Jurkat, Clone E6-1 (cell line): ENCODE measurements at places on chromosomes 3 and 15.

DNA sequence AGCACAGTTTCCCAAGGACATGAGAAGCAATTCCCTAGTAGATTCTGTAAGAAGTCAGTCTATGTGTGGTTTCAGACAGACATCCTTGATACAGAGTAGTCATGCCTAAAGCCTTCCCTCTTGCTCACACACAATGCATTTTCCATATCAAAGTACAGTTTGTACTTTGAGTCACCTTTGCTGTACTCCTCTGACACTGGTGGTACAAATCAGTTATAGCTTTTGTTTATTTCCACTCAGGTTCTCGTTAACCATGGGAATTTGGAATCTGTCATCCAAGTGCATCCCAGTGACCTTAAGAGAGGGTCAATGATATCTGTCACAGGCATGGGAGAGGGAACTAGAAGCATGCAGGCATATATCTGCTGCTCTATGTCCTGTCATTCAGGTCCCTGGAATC, 3.6 kb upstream of the GNB4 start:
- no peak for DNase-seq

GRCh38 chr15:40065166-40065565, 26.2 kb upstream of the SRP14 start:
- DNase-seq, result no peak

DNA sequence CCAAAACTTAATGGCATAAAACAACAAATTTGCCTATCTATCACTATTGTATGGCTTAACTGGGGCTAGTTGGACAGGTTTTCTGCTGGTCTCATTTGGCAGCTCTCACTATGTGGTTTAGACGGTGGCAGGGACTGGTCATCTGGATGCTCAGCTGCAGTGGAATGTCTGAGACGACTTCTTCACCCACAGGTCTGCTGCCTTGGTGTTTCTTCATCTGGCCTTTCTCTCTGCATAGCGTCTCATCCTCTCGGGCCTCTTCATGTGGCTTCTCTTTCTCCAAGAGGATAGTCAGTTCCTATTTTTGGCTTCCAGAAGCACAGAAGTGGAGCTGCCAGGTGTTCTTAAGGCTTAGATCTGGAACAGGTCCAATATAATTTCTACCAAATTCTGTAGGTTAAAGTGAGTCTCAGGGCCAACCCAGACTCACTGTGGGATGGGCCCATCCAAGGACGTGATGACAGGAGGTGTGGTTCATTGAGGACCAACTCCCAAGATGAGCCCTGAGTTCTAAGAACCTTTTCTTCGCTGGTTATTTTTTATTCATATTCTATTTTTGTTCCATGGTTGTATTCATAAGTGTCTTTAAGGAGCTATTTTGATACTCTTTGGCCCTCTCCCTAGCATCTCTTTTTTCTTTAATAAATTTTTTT, 18.6 kb downstream of the UBE2Q2 start:
- no peak for DNase-seq

DNA sequence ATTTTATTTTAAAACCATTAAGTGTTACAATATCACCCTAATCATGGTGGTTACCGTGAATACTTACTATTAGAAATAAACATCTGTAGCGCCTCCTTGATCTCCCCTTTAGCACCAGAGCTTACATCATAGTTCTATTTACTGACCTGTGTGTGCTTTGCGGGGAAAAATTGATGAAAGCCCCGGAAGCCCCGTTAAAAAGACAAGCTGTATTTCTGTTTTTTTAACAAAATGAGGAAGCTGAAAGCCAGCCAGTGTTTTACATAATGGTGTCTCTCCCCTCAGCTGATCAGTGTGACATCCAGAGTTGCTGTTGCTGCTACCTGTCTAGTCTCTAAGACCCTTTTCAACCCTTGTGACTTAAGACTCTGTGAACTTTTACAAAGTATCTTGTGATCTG, 100.8 kb downstream of the OPA1 start:
- DNase-seq, result no peak

DNA sequence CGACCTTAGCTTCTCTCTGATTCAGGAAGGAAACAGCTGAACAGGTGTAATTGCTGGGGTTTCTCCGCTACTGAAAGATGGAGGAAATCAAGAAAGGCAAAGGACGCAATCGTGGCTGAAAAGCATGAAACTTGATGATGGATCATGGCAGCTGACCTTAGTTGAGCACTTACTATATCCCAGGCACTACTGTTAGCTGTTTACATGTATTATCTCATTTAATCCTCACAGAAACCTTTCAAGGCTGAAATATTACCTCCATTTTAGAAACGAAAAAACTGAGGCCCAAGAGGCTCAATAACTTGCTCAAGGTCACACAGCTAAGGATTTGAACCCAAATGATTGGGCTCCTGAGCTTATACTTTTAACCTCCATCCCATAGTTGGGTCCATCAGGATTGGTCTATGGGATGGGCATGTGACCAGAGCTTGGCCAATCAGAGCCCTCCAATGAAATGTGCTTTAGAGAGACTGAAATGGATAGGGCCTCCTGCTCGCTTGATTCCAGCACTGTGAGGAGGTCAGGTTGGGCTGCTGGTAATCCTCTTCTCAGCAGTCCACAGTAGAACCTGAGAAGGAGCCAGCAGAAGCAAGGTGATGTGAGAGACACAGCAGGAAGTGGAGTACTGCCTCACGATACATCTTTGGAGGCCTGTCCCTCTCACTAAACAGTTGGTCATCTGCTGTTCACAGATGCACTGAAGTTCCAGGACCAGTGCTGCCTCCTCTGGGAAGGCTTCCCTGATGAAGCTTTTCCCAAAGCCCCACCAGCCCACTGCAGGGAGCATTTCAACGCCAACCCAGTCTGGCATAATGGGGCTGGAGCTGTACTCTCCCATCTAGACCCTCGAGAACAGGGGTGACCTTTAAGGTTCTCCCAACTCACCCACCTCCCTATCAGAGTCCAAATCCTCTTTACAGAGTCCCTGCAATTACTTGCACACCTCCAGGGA, 10.4 kb downstream of the CLN6 start:
- no peak for DNase-seq

- no peak for DNase-seq
Observed at GRCh38 chr3:100001083-100001482, 113.2 kb downstream of the FILIP1L start.

DNA sequence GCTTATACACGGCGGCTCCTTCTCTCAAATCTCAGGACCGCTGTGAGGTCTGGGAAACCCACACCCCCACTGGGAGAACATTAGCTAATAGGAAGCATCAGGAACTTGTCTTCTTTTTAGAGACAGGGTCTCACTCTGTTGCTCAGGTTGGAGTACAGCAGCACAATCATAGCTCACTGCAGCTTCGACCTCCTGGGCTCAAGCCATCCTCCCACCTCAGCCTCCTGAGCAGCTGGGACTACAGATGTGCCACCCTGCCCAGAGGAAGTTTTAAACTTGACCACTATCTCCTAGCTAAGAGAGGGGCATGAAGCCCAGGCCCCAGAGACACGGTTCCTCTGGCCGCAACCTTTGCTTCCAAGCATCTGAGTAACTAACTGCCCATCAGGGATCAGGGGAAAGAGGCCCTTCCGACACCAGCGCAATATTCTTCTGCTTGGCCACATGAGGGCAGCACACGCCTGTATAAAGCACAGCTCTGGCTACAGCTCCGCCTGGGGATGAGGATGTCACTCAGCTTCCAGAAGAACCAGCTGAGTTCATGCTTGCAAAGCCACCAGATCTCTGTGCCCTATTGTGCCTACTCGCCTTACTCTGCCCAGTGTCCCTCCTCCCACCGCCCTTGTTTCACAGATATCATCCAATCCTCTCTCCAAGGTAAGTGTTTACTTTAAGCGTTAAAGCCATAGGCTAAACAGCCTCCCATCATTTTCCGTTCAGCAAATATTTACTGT, 57.6 kb upstream of the SLC6A11 start:
- peak; percentile 62 for DNase-seq

DNA sequence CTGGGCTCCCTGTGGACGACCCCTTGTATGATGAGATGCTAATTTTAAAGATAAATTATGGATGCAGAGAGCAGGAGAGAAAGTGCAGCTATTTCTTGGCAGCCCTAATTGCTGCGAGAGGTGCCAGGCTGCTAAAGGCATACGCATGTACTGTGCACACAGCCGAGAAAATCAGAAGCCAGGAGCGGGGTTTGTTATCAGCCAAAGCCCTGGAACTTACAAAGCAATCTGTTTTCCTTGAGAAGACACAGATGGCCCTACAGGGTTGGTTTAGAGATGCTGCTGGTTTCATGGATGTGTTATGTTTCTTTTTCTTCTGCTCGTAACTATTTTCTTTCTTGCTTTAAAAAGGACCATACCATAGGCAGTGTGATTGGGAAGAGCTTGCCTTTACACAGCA, 11.7 kb upstream of the CCK start:
- no peak for DNase-seq

DNA sequence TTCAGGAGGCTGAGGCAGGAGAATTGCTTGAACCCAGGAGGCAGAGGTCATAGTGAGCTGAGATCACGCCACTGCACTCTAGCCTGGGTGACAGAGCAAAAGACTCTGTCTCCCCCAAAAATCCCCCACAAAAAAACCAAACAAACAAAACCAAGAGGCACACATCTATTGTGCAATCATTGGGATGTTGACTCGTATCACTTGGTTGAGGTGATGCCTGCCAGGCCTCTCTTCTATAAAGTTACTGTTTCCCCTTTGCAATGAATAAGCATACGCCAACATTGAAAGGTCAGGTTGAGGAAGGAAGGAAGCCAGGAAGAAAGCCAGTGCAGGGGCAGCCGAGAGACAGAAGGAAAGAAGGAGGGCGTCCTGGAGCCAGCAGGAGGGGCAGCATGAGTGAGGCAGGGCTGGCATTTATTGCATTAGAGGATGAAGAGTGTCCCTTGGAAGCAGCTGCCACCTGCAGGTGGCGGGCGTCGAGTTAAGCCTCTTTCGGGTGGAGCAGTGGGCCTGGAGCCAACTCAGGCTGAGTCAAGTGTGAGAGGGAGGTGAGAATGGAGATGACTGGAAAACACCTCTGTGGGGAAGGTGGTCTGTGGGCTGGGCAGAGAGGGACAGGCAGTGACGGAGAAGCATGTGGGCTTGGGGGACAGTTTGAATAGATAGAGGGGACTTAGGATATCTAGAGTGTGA, 8.3 kb upstream of the CSPG4 start:
- DNase-seq, result peak; percentile 42

GRCh38 chr3:120162400-120162799, 68.2 kb upstream of the GSK3B start:
- no peak for DNase-seq

DNA sequence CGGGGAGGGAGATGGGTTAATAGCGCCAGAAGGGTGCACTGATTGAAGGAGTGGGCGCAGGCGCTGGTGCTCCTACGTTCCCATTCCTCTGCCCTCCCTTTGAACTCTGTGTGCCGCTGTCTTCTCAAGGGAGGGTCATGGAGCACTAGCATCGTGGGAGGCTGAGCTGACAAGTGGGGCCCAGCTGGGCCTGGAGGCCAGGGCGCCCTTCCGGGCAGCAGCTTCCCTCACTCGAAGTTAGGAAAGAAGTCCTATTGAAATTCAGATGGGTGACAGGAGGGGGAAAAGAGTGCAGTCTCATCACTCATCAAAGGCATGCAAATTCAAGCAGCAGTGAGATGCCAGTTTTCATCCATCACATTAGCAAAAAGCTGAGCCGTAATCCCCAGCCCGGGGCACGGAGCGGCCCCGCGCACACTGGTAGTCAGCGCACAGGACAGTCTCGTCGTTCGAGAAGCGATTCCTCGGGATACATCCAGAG, 128.2 kb downstream of the LRRK1 start:
- no peak for DNase-seq

DNA sequence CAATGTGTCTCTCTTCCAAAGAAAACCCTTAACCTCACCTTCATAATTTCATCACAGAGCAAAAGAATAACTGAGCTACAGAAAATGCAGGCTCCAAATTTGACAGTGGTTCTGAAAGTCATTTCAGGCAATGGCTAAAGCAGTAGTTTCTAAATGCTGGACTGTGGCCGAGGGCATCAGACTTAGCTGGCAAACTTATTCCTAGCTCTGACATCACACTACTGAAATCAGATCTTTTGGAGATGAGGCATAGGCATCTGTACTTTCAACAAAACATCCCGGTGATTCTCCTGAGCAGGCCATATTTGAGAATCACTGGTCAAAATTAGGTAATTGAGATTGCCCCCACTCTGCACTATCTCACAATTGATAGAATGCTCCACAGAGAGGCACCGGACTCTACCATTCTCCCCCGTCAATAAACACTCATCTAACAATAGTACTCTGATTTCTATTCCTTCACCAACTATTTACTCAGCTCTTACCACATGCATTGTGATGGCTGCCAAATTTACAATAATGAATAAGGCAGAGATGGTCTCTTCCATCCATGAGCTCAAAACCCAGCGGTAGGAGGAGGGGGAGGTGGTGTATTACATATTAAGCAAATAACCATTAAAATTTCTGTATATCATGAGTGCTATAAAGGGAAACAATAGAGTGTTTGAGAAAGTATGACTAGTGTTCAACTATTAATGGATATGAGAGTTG, 57.3 kb upstream of the SPRED1 start:
- no peak for DNase-seq

DNA sequence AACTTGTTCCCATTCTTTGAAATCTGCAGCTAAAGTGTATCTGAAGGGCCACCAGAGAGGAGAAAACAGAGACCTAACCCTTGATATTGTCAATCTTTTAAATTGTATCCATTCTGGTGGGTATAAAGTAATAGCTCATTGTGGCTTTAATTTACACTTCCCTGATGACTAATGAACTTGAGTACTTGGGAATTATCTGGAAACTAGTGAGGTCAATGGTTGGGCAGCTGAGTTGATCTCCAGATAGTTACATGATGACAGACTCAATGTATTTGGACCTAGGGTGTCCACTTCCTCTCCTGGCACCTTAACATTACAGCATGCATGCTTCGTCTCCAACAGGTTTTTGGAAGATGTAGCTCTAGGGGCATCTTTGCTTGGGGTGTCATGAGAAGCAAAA, 195.2 kb downstream of the PDCD6IP start:
- DNase-seq, result no peak

DNA sequence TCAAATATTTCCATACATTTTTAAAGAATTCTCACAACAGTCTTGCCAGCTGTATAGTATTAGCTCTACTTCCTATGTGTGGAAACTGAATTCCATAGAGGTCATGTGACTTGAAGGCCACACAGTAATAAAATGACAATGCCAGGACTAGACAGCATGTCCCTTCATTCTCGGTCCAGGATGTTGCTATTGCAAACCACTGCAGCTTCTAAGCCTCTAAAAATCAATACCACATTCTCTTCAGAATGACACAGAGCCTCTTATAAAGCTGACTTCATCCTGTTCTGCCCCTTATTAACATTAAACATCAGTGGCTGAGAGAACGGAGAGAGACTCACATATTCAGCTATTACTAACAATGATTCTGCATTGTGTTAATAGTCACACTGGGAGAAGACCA, 240.3 kb upstream of the PEX5L start:
- no peak for DNase-seq

GRCh38 chr15:92166751-92167405, 226.8 kb upstream of the ST8SIA2 start:
- DNase-seq, result no peak

GRCh38 chr3:105542282-105543019, 175.7 kb downstream of the ALCAM start:
- no peak for DNase-seq

GRCh38 chr3:95217661-95218060, 1154.8 kb downstream of the NSUN3 start:
- no peak for DNase-seq
